Stimulated activated CD4-positive, alpha-beta T cell treated with anti-CD3 and anti-CD28 coated beads, Interleukin-2, amount 100 ng/mL, for 24 hours (primary cell): ENCODE measurements at places on chromosomes 2 and 18.

DNA sequence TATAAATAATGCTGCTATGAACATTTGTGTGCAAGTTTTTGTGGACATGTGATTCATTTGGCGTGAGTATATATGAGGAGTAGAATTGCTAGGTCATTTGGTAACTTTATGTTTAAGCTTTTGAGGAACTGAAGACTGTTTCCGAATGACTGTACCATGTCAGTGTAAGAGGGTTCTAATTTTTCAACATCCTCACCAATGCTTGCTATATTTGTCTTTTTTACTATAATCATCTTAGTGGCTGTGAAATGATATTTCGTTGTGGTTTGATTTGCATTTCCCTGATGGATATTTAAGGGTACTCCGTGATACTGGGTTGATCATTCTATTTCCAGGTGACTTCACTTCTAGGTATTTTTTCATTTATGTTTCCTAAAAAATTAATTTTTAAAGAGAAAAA is 241.1 kb downstream of the BCL2 start:
- DNase-seq = no peak

DNA sequence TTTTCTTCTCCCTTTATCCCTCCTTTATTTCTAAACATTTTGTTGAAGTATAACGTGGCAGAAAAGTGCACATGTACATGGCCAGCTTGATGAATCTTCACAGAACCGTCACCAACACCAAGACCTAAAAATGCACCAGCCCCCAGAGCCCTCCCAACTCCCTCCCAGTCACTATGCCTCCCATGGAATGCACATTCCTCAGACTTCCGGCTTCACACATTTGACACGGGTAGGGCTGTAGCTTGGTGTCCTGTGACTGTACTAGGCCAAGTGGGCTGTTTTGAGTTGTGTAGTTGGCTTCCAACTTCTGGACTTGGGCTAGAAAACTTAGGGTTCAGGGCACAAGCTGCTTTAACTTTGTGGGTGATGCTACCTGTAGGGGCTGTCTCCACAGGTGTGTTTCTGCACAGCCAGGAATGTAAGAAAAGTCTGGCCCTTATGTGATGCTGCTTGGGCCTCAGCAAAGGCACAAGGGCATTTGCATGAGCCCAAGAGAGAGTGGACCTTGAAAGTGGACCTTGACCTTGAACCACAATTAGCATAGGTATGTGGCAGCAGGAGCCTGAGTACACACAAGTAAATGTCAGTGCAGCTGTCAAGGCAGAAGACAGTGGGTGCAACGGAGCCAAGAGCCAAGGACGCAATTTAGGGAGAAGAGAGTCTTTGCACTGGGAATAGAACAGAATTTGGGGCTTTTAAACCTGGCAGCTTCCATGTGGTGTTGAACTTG is 78.4 kb downstream of the SEPTIN10 start:
- no peak for DNase-seq

DNA sequence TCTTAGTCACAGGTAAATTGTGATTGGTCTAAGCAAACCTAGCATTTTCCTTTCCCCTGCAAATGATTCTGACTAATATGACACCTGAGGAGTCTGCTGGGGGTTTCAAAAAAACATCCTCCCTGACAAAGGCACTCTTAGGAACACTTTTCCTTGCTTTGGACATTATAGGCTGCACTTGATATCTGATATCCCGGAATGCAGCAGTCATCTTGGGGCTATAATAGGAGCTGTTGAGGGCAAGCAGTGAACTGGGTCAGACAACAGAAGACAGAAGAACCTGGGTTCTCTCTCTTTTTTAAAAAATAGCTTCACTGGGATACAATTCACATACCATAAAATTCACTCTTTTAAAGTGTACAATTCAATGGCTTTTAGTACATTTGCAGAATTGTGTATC is 229.3 kb downstream of the RAB3GAP1 start:
- DNase-seq = no peak

DNA sequence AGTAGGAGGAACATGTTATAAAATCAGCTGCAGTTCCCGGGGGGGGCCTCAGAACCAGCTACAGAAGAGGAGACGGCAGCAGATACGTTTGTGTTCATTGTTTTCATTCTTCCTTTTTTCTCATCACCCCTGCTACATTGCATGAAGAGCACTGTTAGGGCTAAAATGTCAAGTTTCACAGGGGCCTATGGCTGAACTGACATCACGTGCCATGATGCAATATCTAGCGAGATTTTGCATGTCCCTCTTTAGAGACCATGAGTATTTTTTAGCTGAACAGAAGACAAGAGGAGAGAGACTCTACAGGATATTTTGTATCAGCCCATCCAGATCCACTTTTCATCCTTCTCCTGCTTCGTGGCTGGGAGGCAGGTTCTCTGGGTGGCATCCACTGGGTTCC is 97.6 kb downstream of the MRPS9 start:
- no peak for DNase-seq

GRCh38 chr2:157627594-157628476 is 829 bp downstream of the ACVR1C start:
- peak; percentile 56 for DNase-seq

GRCh38 chr2:61774351-61774750 is 79.5 kb downstream of the FAM161A start:
- DNase-seq = no peak

GRCh38 chr2:6362671-6363450 is 502.8 kb downstream of the CMPK2 start:
- no peak for DNase-seq

- DNase-seq = no peak
These were observed 181.1 kb upstream of the COPS8 start for GRCh38 chr2:236904389-236905263.

DNA sequence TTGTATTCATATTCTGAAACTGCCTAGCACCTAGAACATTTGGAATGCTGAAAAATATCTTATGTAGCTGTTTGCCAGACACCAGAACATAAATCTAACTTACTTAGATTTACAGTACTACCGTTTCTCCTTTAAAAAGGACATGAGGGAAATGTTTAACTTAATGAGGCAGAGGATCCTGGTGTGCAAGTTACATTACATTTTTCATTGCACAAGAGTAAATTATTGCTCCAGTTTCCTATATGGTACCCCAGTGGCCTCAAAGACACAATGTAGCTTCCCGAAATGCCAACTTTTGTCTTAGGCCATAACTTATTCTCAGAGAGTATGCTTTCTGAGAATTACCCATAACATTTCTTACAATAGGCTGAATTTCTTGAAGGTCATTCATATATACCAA is 105.5 kb upstream of the DTNA start:
- DNase-seq = no peak

DNA sequence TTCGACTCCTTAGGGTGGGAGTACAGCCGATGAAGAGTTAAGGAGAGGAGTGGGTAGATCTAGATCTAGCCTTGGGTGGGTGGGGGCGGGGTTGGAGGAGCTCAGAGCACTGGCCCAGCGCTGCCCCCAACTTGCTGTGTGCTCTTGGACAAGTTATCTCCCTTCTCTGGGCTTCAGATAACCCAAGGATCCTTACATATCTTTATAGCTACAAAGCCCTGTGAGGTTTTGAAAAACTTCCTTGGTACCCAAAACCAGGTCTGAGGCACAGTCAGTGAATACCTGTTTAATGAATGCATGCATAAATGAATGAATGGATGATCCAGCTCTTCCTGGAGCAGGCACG is 1.3 kb upstream of the ODC1 start:
- DNase-seq = no peak

DNA sequence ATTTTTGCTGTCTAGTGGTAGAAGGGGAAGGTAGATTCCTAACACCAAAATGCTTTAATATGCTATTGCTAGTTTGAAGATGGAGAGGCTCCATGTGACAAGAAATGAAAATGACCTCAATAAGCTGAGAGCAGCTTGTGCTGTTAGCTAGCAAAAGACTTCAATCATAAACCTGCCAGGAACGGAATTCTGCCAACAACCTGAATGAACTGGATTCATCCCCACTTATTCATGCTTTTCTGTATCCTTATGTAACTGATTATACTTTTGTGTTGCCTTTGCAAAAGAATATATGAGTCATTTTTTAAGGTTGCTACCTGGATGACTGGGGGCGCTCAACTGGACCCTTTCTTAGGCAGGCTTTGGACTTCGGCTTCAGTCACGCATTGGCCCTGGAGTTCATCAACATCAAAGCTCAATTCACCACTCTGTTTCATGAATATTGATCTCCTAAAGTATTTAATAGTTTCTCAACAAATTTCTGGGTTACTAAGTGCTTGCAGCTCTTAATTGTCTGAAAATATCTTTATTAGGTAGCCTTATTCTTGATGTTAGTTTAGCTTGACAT is 97.5 kb upstream of the KCNJ3 start:
- no peak for DNase-seq

- DNase-seq = no peak
These were observed 28.5 kb downstream of the GPC1 start for GRCh38 chr2:240463866-240464481.

- DNase-seq = no peak
These were observed 31.9 kb upstream of the PNO1 start for GRCh38 chr2:68125821-68126220.

- no peak for DNase-seq
These were observed 58.8 kb downstream of the APOB start for GRCh38 chr2:20985062-20985461.

- DNase-seq = peak; percentile 82
These were observed 784 bp downstream of the ACTR1B start for GRCh38 chr2:97662895-97663625.

DNA sequence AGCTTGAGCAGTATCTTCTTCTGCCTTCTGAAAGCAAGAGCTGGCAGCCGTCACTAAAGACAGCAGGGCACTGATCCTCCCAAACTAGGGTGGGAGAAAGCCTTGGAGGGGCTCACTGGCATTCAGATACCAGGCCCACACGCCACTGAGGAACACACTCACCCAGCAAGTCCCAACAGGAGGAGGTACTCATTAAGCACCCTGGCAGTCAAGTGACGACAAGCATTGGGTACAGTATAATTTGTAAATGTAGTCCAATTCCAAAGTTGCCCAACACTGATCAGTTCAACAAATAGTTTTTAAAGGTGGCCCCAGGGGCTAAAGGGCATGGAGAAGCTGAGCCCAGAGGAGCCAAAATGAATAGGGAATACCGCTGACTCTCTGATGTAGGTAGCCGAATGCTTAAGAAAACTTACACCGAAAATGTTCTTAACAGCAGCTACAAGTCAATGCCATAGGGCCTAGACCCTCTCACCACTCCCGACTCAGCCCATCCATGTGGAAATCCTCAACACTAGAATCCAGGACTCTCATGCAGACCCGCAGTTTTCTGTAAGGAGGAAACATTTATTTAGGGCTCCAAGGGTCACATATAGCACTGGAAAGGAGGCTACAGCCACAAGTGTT is 9.9 kb downstream of the LIMS2 start:
- DNase-seq = no peak

GRCh38 chr2:212974692-212975091 is 176.7 kb downstream of the IKZF2 start:
- no peak for DNase-seq

DNA sequence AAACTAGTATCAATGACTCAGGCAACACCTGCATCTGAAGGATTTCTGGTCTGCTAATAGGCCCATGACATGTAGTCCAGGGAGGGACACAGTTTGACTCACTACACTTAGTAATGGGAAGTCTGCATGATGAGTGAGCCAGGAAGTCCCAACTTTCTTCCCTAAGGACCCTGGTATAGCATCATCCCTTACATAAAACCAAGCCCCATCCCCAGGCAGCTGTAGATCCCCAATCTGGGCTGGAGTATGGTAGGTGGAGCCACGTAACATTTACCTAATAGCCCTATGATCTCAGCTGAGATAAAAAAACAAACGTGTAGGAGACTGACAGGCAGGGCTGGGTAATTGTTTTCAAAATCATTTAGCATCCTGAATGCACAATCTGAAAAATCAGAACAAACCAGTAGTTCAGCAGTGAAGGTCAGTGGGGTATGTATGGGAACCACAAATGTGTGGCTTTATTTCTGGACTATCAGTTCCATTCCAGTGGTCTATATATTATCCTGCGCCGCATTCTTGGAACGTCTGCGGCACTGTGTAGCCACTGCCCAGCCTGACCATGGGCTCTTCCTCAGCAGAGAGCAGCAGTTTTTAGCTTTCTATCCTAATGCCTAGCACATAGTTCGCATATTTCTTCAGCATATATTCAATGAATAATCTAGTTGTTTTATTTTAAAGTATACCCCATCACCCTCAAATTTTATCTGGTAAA is 33.5 kb downstream of the EPB41L3 start:
- no peak for DNase-seq

GRCh38 chr18:46772357-46772756 is 15.5 kb upstream of the ST8SIA5 start:
- DNase-seq = no peak

GRCh38 chr2:41061356-41061755 is 609.5 kb upstream of the SLC8A1 start:
- no peak for DNase-seq

- no peak for DNase-seq
These were observed 95.8 kb upstream of the GPC1 start for GRCh38 chr2:240339411-240340360.

- DNase-seq = no peak
These were observed 35.9 kb upstream of the KLF11 start for GRCh38 chr2:10007435-10007834.

- DNase-seq = no peak
These were observed 12.7 kb downstream of the KCNF1 start for GRCh38 chr2:10924441-10924840.

DNA sequence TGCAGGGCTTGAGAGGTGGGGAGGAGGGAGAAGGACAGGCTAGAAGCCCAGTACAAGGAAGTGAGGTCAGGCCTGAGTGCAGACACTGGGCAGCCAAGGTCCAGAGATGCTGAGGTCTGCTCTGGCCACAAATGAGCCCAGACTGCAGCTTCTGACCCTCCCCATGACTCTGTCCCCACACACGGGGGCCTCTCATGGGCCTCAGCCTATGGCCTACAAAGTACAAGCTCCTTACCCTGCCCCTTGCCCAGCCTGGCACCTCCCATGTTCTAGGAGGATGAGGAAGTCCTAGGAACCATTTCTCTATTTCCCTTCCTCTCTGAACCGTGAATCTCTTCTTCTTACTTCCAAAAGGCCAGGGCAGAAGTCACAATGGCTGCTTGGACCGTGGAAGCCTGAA is 193.8 kb downstream of the ANKRD30B start:
- no peak for DNase-seq

GRCh38 chr2:240402566-240403272 is 32.7 kb upstream of the GPC1 start:
- DNase-seq = peak; percentile 17

DNA sequence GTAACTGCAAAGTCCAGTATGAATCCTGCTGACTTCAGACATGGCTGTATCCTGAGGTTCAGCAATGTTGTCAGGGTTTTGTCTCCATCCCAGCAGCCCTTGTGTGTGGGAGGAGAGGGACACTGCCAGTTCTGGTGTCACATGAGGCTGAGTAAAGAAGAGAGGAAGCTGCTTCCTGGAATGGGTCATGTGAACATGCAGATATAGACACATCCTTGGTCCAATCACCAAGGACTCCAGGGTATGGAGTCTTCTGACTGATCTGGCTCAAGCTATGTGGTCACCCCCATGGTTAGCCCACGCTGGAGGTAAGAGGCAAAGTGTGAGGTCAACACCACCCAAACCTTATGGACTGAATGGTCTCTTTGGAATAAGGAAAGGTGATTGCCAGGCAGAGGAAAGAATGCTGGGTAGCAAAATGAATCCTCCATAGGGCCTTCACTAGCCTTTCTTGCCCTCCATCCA is 134.4 kb upstream of the SLC1A4 start:
- DNase-seq = no peak
